ENCODE measurements at places on chromosomes 16 and 17. TPM values are rescaled to one million over a fixed set of nuclear protein-coding genes. Genes with fewer than 3 reads are reported as not detected.
A peak's percentile ranks its signal among the peaks of the same experiment; 100 is the strongest.

- peak overlapping the region; percentile 15 for H3K27ac ChIP-seq
- no peak for DNase-seq
- no peaks in the 10 kb centered on the region for H3K27me3 ChIP-seq
- no peaks in the 10 kb centered on the region for H3K4me1 ChIP-seq
- peaks cover 13% of the 10 kb centered on the region for H3K36me3 ChIP-seq
Observed at GRCh38 chr17:75472119-75472518, 15.7 kb downstream of the TMEM94 start.

The RTN4RL1 gene
- 0.19 TPM for total RNA-seq

The ALDH3A1 gene
- total RNA-seq: not detected

DNA sequence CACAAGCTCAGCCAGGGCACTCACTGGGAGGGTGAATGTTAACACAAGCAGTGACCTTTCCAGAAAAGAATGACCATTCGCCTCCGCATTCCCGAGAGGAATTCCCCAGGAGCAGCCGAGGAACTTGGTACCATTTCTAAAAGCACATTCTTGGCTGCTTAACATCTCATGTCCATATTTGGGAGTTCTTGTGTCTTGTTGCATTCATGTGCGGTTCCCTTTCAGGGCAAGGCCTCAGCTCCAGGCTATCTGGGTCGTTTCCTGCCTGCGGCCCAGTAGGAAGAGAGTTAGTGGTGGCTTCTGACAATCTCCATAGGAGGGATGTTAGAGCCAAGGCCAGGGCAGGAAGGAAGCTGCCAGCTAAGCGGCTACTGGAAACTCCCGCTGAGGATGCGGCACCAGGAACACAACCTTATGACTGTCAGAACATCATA lies 27.8 kb upstream of the MEAK7 start:
- peaks cover 11% of the 10 kb centered on the region for H3K36me3 ChIP-seq
- no peak overlapping the region for H3K27ac ChIP-seq
- no peak for DNase-seq

- DNase-seq: no peak
- no peaks in the 10 kb centered on the region for H3K27me3 ChIP-seq
- no peak overlapping the region for H3K27ac ChIP-seq
- no peak overlapping the region for H3K4me3 ChIP-seq
Observed at GRCh38 chr16:4011225-4011939, 104.9 kb downstream of the ADCY9 start.

The RAPGEFL1 gene
- total RNA-seq: 4.0 TPM

GRCh38 chr16:72443809-72444208 lies 271.9 kb upstream of the PMFBP1 start:
- no peak overlapping the region for H3K4me3 ChIP-seq
- H3K27ac ChIP-seq: no peak overlapping the region
- H3K36me3 ChIP-seq: no peaks in the 10 kb centered on the region
- no peaks in the 10 kb centered on the region for H3K4me1 ChIP-seq
- H3K27me3 ChIP-seq: peaks cover 1% of the 10 kb centered on the region

DNA sequence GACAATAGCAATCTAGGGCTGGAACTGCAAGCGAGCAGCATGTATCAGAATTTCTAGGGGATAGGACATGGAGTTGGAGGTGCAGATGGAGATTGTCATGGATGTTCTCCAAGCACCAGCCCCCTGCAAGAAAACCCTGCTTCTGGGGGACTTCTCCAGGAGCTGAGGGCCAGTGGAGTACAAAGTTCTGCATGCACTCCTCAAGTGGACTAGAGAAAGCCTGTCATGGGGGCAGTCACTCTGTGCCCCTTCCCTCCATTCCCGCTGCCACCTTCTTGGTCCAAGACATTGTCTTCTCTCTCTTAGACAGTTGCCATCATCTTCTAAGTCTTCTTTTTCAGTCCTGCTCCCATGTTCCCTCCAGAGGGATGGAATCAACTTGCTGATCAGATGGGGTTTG lies 87.9 kb downstream of the AIPL1 start:
- H3K27me3 ChIP-seq: no peaks in the 10 kb centered on the region
- no peaks in the 10 kb centered on the region for H3K4me1 ChIP-seq
- H3K4me3 ChIP-seq: no peak overlapping the region
- no peak for DNase-seq
- no peaks in the 10 kb centered on the region for H3K36me3 ChIP-seq
- no peak overlapping the region for H3K27ac ChIP-seq

DNA sequence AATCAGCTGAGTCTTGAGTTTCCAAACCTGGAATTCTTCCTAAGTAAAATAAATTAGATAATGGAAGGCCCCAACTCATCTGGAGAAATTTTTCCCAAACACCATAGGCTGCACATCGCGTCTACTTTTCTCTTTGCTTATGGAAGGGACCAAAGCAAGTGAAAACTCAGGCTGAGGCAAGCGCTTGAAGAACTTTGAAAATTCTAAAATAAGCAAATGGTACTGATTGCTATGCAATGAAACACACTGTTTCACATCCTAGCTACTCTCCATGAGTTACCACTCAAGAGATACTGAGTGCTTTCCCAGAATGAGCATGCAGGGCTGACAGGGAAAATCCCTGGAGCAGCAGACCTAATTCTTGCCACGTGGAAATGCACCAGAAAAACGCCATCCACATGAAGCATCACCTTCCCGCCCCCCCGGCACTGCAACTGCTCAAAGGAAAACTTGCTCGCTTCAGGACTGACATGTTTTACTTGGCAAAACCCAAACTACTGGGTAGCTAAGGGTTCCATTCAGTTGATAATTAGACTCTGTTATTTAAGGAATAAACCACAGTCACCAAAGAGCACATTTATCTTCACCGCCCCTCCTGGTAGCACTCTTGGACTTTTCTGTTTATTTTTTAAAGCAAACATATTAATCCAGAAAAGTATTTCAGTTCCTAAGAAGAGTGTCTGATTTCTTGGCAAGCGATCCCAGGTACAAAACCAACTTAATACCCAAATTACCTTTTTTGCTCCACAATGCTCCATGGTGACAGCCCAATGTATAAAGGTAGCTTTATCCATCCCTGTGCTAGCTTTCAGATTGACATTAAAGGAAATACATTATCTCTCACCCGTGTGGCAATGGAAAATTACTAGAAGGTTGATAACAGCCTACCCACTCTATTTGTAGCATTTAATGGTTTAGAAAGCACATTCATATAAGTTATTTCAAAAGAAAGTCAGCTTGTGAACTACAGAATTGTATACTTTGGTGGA lies 62.5 kb downstream of the WDR59 start:
- no peaks in the 10 kb centered on the region for H3K27me3 ChIP-seq
- no peaks in the 10 kb centered on the region for H3K4me1 ChIP-seq
- H3K4me3 ChIP-seq: no peak overlapping the region
- DNase-seq: no peak
- H3K36me3 ChIP-seq: peaks cover 34% of the 10 kb centered on the region
- H3K27ac ChIP-seq: no peak overlapping the region

The MRPS7 gene
- total RNA-seq: 35.4 TPM

DNA sequence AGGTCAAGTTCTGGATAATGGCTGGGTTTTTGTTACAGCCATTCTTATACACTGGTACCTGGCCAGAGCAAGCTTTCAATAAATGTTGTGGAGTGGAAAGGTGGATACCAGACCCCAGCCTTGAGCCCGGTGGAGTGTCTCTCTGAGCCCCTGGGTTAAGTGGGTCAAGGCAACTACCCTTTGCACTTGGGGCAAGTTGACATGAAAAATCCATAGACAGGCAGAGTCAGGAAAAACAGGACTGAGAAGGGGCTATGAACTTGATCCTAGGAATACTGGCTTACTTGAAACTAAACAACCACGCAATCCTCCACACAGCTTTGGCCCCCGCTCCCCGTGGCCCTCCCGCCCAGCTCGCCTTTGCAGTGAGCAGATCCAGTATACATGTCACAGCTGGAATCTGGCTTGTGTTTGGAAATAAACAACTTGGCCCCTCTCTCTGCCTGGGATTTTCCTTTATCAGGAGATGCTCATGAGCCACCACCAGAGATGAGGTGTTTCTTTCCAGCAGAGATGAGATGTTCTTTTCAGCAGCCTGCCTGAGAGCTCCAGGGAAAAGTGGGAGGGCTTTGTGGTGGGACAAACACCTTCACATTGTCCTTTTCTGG lies 65.9 kb downstream of the KSR1 start:
- no peak for DNase-seq
- H3K36me3 ChIP-seq: peaks cover 5% of the 10 kb centered on the region
- no peak overlapping the region for H3K27ac ChIP-seq
- peaks cover 69% of the 10 kb centered on the region for H3K4me1 ChIP-seq
- no peaks in the 10 kb centered on the region for H3K27me3 ChIP-seq
- no peak overlapping the region for H3K4me3 ChIP-seq

- H3K27ac ChIP-seq: no peak overlapping the region
- DNase-seq: no peak
- peaks cover 3% of the 10 kb centered on the region for H3K27me3 ChIP-seq
- H3K36me3 ChIP-seq: peaks cover 6% of the 10 kb centered on the region
Observed at GRCh38 chr16:4419402-4419959, 3.1 kb upstream of the CORO7 start.

DNA sequence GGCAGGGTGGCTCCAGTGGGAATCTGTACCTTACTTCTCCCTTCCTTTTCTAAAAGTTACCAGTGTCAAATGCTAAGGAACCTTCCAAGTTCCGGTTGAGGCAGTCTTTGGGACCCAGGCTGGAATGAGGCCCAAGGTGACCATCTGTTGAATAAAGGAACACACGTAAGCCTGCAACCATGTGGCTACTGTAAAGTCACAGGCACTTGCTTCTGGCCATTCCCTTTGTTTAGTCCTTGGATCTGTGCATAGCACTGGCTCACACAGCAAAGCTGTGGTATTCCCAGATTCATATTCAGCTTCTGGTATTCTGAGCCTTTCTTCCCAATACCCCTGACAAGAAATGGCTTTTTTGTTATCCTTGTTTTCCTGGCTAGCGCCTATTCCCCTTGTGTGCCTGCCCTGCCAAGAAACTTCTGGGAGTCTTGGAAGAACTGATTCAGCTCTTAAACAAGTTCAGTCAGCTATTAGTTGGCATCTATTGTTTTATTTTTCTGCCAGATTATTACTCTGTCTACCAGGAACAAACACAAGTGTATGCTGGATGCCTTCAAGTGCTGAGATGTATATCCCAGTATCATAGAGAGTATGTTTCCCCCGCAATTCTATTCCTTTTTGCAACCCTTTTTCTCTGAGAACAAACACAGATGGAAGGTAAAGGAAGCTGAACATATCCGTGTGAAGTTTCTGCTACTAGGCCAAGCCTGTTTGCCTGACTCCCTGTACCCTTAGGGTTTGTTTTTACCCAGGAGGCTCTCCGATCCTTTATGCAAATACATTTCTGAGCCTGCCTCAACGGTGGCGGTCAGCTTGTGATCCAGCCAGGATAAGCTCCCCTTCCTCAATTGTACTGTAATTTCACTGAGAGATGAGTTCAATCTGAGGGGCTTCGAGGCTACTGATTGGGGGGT lies 13.2 kb downstream of the TMEM238L start:
- H3K36me3 ChIP-seq: no peaks in the 10 kb centered on the region
- no peak overlapping the region for H3K27ac ChIP-seq
- no peaks in the 10 kb centered on the region for H3K27me3 ChIP-seq

- no peak overlapping the region for H3K4me3 ChIP-seq
- no peak overlapping the region for H3K27ac ChIP-seq
- H3K36me3 ChIP-seq: no peaks in the 10 kb centered on the region
- no peak for DNase-seq
Observed at GRCh38 chr16:11634312-11634711, 33.9 kb upstream of the SNN start.
